ENCODE measurements at places on chromosomes 4 and X.

DNA sequence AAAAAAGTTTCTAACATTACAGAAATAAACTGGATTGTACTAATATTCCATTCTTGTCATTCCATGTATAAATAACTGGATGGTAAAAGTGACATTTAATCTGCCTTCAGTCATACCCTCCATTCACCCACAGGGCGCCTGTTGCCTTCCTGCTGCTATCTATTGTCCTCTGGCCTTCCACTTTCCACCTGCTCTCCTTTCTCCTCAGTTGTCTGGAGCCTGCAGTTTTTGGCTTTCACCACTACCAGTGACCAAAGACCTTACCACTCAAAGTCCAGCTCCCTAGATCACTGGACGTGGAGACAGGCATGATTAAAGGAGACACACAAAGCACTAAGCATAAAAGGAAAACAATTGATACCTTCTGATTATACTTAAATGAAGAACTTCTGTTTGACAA is 46.2 kb upstream of the NHS start:
- DNase-seq, result no peak

DNA sequence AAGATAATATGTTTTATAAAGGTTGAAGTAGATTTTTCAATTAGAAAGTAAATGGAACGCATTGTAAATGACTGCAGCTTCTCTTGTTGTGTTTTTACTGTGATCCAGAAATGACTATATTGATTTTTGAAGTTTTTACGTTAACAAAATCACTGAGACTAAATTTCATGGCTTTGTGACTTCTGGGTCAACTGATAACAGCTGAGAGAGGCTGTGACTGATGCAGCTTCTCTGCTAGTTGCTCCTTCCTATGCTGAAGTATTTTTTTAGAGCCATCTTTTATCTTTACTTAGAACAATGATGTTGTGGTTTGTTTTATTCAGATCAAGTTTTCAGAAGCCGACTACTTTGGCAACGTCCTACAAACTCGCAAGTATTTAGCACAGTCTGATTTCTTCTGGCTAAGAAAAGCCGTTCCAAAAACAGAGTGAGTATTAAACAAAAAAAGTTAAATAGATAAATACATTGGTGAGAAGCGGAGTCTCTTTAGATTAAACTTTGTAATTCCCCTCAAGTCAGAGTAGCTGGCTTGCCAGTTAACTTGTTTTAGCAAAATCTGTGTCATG is 94.7 kb upstream of the CBLL2 start:
- no peak for DNase-seq

DNA sequence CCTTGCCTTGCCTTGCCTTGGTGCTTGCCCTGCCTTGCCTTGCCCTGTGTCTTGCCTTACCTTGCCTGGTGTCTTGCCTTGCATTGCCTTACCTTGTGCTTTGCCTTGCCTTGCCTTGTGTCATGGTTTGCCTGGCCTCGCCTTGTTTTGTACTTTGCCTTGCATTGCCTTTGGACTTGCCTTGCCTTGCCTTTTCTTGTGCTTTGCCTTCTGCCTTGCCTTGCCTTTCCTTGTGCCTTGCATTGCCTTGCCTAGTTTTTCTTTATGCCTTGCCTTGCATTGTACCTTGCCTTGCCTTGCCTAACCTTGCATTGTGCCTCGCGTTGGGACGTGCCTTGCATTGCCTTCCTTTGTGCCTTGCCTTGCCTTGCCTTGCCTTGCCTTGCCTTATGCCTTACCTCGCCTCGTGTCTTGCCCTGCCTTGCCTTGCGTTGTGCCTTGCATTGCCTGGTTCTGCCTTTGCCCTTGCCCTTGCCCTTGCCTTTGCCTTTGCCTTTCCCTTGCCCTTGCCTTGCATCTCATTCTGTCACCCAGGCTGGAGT is 82.8 kb downstream of the TAB3 start:
- DNase-seq, result no peak

DNA sequence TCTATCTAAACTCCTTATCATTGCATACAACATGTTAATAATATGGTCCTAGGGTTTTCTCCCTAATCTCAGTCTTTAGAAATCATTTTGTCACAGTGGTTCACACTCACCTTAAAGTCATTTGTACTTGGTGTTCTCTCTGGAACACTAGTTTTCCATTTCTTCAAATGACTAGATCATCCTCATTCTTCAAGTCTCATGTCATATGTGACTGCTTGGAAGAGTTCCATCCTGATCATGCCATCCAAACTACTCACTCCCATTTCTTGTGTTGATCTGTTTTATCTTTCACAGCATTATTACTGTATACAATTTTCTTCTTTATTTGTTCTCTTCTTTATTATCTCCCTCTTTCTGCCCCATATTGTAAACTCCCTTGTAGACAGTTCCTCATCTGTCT is 66.5 kb downstream of the HTR2C start:
- no peak for DNase-seq

DNA sequence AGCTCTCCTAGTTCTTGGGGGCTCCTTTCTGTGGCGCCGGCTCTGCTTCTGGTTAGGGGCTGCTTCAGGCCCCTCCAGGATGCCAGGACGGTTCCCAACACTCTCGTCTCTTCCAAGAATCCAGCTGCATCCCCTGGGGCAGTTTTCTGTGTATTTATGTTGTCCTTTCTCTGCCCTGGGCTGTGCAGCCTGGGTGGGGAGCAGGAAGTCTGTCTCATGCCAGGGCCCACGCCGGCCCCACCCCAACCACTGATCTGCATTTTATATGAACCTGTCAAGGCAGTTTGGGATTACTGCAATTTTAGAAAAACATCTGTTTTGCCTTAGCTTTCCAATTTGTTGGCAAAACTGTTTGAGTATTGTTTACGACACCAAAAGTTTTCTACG is 14.6 kb downstream of the CTBP1 start:
- DNase-seq, result no peak

DNA sequence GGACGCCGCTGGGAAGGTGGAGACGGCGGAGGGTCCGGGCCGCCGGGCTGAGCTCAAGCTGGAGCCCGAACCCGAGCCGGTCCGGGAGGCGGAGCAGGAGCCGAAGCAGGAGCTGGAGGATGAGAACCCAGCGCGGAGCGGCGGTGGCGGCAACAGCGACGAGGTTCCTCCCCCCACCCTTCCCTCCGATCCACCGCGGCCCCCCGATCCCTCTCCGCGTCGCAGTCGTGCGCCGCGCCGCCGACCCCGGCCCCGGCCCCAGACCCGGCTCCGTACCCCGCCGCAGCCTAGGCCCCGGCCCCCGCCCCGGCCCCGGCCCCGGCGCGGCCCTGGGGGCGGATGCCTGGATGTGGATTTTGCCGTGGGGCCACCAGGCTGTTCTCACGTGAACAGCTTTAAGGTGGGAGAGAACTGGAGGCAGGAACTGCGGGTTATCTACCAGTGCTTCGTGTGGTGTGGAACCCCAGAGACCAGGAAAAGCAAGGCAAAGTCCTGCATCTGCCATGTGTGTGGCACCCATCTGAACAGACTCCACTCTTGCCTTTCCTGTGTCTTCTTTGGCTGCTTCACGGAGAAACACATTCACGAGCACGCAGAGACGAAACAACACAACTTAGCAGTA is 483 bp downstream of the USP27X start:
- no peak for DNase-seq

GRCh38 chrX:154526901-154527675 is 11.1 kb upstream of the FAM3A start:
- no peak for DNase-seq

DNA sequence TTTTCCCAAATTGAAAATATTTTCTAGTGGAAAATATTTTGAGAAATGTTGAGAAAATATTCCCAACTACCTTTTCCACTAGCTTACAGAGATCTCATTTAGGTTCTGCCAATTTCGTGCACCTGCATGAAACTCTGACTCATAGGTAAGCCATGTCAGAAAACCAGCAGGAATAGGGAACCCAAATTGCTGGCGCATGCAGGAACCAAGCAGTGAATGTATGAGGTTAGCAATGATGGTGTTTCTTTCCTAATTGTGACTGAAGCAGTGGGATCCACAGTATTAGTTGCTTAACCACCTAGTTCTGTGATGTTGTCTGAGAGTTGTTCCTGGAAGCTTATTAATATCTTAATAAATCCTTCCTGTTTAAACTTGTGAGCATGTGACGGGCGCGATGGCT is 381.0 kb upstream of the TRAM1L1 start:
- DNase-seq, result no peak

DNA sequence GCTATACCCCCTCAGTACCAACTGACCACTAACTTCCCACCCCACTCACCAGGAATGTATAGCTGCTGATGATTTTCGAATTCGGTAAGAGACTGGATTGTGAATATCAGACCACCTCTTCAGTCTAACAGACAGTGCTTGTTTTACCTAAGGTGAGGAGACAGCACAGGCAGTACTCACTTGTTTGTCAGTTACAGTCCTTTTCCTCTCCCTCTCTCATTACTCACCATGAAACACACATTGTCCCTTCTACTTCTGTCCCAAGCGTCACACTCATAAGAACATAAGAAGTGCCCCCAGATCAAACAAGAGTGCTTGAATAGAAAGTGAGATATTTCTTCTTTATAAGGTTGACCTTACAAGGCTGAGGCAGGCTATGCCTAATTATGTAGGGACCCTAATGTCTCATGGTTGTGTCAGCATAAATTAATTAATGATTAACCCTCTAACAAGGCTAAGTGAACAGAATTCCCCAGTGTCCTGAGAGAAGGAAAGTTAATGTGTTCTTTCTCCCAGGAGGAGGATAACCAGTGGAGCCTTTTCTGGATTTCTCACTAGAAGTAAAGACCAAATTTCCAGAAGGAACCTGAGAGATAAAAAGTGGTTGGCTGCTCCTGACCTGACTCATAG is 32.2 kb downstream of the ZCCHC12 start:
- DNase-seq, result no peak

- no peak for DNase-seq
Observed at GRCh38 chr4:168998596-168998995, 11.5 kb downstream of the CBR4 start.

DNA sequence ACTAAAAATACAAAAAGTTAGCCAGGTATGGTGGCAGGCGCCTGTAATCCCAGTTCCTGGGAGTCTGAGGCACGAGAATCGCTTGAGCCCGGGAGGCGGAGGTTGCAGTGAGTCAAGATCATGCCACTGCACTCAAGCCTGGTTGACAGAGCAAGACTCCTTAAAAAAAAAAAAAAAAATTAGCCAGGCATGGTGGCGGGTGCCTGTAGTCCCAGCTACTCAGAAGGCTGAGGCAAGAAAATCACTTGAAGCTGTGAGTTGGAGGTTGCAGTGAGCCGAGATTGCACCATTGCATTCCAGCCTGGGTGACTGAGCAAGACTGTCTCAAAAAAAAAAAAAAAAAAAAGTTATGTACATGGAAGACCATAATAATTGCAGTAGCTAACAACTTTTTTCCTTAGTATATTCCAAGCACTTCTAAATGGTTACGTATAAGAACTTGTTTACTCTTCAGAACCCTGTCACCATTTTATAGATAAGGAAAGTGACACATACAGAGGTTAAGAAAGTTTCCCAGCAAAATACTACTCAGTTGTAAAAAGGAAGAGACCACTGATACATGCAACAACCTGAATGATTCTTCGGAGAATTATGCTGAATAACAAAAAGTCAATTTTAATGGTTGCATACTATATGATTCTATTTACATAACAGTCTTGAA is 24.5 kb downstream of the RUFY3 start:
- DNase-seq, result no peak

DNA sequence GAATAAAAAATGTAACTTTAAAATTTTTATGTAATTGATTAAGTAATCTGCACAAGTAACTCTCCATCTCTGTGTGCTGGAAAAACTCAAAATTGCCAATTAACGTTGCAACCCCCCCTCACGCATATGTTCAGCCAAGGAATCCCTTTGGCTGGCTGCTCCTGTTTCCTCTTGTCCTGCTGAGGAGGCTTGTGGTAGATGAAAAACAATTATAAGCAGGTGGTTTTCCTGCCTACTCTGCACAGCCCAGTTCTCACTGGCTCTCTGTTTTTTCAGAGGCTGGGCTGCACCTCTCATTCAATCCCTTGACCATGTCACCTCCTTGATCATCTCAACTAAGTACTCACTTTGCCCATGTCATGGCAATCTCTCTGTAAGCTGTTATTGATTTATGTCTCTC is 1068.4 kb downstream of the ARAP2 start:
- DNase-seq, result no peak

GRCh38 chr4:152937336-152938236 is 1.5 kb downstream of the FHDC1 start:
- no peak for DNase-seq

DNA sequence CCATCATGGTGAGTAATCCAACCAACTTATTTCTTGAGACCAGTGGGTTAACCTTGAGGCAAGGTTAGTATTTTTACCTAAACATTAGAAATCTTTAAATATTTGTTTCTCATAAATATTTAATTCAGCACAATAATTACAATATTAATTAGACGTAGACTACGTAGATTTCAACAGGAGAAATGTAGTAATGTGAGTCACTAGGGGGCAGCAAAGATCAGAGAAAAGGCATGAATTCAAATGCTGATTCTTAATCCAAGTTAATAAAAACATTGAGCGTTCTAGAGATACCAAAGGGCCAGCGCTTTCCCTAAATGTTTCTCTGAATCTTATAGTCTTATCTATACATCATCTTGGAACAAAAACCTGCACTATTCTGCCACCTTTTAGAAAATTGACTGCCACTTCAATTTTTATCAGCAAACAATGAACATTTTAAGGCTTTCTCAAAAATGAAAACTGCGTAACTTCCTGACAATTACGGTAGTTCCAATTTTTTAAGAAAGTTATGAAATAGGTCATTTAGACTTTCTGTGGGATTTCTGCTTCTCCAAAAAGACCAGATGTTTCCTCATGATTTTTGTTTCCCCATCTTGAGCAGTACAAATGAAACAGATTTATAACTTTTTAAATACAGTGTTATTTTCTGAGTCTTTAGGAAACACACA is 180.7 kb downstream of the GASK1B start:
- no peak for DNase-seq

- DNase-seq, result no peak
Observed at GRCh38 chr4:81903212-81903611, 431.5 kb upstream of the RASGEF1B start.

- no peak for DNase-seq
Observed at GRCh38 chr4:138996090-138996489, 19.5 kb upstream of the NOCT start.

- no peak for DNase-seq
Observed at GRCh38 chrX:126836186-126836585, 16.7 kb downstream of the PRR32 start.

DNA sequence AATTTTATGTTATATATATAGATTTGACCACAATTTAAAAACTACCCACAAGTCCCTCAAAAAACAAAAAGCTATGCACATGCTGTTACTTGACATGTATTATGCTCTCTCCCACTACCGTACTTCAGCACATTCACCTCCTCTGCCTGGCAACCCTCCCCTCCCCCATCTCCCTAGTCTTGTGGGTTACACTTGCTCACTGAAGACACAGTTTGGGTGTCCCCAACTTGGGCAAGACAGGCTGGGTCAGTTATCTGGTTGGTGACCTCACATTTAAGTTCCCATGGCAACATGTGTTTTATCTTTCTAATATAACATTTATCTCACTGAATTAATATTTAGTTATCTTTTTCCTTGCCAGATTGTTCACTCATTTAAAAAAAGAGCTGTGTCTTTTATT is 32.7 kb downstream of the SEC24D start:
- no peak for DNase-seq

DNA sequence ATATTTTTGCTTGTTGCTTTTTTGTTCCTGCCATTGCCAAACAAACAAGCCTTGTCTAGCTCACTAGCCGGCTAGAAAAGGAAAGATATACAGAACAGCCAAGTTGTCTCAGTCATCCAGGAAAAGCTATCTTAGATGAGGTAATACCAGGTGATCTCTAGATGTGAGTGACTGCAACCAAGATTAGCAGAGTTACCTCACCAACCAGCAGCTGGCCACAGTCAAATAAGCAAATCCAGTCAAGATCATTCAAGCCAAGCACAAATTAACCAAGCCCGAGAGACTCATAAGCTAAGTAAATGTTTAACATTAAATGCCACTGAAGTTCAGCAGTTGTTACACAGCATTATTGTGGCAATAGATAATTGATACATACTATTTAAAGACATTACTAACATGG is 108.6 kb downstream of the CENPC start:
- no peak for DNase-seq

Measured in vagina (tissue), 2 donors.